SHP77 (cell line): ENCODE measurements at places on chromosomes 5 and 9.

DNA sequence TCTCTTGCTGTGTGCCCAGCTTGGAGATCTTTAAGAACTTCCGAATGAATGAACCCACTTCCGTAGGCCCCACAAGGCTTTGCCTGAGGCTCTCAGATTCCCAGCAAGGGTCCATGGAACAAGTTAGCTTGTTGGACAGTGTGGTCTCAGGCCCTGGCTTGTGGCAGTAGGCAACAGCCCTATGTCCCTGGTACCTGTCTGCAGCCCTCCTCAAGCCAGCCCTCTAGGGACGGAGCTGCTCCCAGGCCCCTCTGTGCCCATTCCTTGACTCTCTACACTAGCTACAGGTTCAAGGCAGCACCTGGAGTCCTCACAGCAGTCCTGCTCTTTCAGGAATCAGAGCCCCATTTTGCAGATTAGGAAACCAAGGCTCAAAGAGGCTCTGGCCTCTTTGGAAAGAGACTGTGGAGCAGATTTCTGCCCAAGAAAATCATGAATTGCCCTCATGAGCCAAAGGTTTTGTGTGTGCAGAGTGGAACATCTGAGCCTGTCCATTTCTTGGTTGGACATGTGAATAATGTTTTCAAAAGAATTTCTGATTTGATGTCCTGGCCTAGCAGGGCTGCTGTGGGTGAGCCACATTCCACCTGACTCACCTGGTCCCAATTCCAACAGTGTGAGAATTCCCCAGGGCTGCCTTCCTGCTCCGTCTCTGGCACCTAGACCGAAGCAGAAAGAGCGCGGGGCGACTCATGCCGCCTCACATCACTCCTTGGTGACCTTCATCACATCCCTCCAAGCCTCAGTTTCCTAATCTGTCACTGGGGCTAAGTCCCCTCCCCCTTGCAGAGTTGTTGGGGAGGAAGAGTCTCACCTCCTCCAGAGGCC is 131.7 kb downstream of the BARX1 start:
- DNase-seq: no peak

- DNase-seq: no peak
These were observed 1070.3 kb upstream of the CDH18 start for GRCh38 chr5:21058289-21058688.

DNA sequence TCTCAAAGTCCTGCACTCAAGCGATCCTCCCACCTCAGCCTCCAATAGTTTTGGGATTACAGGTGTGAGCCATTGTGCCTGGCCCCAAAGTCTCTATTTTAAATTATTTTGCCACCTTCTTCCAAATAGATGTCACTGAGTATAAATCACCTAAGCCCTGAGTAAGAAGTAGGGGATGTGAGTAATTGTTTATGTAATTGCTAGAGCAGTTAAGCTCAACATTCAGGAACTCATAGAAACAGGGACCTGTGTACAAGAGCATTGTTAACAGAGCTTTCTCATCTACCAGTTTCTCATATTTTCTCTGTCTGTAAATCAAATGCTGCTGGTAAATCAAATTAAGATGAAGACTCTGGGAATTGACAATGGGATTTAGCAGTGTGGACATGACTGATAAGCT is 26.3 kb downstream of the CDK7 start:
- DNase-seq: no peak

GRCh38 chr9:87581513-87581912 is 83.8 kb downstream of the DAPK1 start:
- no peak for DNase-seq

- no peak for DNase-seq
These were observed 35.1 kb upstream of the NTNG2 start for GRCh38 chr9:132126680-132127236.

DNA sequence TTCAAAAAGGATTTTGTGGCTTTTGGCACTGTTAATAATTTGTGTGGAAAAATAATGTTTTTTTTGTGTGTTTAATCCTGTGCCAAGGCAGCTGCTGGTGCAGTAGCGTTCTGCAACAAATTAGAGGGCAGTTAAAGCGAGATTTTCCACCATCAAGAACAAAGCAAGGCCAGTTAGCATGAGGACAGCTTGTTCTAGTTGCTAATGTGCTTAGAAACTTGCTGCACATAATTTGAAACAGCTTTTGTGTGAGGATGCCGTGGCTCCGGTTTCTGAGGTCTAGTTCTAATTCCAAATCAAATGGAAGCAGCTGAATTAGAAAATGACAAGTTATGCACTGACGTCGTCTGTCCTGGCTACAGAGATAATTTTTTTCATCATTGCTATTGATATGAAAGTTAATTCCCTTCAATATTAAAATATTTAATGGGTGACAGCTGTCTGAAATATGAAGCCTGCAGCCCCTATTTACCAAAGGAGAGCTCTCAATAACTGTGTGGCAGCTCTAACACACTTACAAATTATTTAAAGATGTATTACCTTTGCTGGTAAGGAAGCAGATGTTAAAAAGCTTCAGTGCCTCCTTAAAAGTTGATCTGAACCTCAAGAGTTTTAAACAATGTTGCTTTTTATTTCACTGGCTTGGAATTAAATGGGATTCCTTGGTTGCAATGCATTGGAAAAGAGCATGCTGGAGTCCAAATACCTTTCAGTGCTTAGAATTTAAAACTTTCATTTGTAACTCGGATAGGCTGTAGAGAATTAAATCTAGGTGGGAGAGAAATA is 128.6 kb downstream of the SPATA31D1 start:
- no peak for DNase-seq

DNA sequence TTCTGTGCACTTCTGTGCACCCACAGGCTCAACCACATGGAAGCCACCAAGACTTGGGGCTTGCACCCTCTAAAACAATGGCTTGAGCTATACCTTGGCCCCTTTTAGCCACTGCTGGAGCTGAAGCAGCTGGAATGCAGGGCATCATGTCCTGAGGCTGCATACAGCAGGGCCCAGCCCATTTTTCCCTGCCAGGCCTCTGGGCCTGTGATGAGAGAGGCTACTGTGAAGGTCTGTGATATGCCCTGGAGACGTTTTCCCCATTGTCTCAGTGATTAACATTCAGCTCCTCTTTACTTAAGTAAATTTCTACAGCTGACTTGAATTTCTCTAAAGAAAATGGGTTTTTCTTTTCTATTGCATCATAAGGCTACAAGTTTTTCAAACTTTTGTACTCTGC is 134.0 kb upstream of the EGFLAM start:
- DNase-seq: no peak

GRCh38 chr5:133497608-133498348 is 114.6 kb downstream of the FSTL4 start:
- no peak for DNase-seq

DNA sequence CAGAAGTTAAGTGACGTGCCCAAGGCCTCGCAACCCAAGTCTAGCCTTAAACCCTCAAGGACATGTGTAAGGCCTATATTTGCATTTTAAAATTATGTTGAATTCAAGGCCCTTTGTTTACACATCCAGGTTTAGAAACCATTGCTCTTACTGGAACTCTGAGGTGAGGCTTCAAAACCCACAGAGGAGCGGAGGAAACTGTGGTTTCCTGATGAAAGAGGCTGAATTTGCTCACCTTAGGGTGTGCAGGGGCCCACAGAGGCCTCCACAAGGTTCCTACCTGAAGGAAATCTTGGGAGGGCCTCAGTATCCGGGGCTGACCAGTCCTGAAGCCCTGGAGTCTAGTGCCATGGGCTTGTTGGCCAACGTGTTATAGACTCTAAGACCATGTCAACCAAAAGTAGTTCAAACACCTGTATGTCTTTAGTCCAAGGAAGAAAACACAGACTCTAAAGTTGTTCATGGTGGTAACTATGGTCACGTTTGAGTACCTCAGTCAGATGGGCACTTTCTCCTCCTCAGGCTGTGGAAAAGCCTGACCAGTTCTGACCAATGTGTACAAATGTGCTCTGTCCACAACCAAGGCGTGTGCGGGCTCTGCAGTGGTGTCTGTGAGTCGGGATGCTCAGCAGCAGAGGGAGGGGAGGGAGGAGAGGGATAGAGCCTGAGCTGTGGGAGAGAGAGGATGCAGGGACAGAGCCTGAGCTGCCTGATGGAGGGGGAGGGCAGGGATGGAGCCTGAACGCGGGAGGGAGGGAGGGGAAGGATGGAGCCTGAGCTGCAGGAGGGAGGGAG is 124.6 kb upstream of the ERCC6L2 start:
- no peak for DNase-seq

DNA sequence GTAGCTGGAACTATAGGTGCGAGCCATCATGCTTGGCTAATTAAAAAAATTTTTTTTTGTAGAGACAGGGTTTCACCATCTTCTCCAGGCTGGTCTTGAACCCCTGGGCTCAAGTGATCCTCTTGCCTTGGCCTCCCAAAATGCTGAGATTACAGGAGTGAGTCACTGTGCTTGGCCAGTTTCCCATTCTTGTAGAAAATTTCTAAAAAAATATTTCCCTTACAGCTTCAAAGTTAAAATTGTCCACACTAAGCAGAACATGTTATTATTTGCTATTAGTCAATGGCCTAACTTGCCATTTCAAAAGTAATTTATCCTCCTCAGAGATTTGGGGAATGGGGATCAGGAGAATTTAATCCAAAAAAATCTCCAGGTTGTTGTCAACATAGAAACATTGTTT is 40.1 kb downstream of the SLC38A9 start:
- no peak for DNase-seq

DNA sequence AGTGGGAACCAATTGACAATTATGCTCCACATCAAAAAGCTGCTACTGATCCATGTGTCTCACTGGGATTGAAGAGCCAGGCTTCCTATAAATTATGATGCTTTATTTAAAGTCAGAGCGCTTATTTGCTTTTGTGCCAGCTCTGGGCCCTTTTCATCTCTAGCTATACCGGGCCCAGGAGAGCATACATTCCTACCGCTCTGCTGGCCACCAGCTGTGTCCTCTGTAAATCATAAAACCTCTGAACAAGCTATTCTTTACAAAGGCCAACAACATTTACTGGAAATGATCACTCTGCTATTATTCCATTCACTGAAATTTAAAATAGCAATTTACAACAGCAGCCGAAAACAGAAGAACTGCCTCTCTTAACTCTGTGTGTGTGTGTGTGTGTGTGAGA is 86.6 kb downstream of the ZNF608 start:
- peak; percentile 71 for DNase-seq

- no peak for DNase-seq
These were observed 116.2 kb downstream of the WNK2 start for GRCh38 chr9:93300175-93300572.

- no peak for DNase-seq
These were observed 978 bp upstream of the ADCY2 start for GRCh38 chr5:7394889-7395431.
